NCI-H748 treated with DMSO at 0.1 percent for 48 hours (cell line): ENCODE measurements at places on chromosomes 11 and 22.

GRCh38 chr11:1559111-1559951 lies 12.7 kb downstream of the DUSP8 start:
- no peak for DNase-seq

GRCh38 chr11:20243974-20244373 lies 83.7 kb upstream of the DBX1 start:
- DNase-seq = no peak

GRCh38 chr11:123430721-123431497 lies 840 bp downstream of the GRAMD1B start:
- DNase-seq = no peak

GRCh38 chr11:116073854-116074837 lies 569.9 kb upstream of the CADM1 start:
- peak; percentile 90 for DNase-seq

GRCh38 chr22:46881373-46882118 lies 119.1 kb downstream of the TBC1D22A start:
- DNase-seq = no peak

GRCh38 chr11:1473786-1474185 lies 12.8 kb downstream of the MOB2 start:
- DNase-seq = no peak

GRCh38 chr11:330694-331357 lies 10.2 kb upstream of the IFITM3 start:
- DNase-seq = no peak

DNA sequence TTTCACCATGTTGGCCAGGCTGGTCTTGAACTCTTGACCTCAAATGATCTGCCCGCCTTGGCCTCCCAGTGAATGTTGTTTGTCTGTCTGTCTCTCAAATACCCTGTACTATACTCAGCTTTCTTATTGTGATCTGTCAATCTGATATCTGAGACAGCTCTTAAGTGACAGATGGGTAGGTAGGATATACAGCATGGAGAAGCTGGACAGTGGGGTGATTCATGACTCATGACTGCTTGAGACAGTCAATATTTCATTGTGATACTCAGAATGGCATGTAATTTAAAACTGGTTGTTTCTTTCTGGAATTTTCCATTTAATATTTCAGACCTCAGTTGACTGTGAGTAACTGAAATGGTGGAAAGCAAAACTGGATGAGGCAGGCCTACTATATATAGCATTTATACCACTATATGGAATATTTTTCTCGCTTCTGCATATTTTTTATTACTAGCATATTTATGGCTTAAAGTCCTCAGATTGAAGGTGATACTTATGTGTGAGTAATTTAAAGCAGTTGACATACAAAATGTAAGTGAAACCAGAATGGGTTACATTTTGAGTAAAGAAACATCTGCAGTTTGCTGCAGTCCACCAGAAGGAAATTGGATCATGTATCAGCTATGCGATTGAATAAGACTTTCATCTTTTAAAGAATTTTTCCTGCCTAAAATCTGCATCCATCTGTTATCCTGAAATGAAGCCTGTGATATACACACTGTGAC lies 22.3 kb downstream of the ARHGAP42 start:
- DNase-seq = no peak
